Amniotic stem cell (primary cell): ENCODE measurements at places on chromosomes 5 and 9.

GRCh38 chr5:22354956-22355355, 498.2 kb downstream of the CDH12 start:
- no peak for DNase-seq

DNA sequence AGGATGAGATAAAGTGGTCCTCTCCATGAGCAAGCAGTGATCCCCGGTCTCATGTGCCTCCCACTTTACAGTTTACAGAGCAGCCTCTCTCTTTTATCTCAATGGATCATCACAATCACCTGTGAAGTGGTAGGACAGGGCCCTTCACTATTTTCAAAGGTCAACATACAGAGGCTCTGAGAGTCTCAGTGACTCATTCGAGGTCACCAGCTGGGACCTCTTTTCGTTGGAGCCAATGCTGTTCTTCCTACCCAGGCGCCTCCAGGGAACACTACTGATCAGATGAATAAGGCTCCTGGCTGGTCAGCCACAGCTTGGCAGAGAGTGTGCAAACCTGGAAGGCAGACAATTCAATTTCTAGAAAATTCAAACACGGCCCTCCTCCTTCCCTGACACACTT, 16.6 kb downstream of the GGTA1 start:
- DNase-seq, result no peak

DNA sequence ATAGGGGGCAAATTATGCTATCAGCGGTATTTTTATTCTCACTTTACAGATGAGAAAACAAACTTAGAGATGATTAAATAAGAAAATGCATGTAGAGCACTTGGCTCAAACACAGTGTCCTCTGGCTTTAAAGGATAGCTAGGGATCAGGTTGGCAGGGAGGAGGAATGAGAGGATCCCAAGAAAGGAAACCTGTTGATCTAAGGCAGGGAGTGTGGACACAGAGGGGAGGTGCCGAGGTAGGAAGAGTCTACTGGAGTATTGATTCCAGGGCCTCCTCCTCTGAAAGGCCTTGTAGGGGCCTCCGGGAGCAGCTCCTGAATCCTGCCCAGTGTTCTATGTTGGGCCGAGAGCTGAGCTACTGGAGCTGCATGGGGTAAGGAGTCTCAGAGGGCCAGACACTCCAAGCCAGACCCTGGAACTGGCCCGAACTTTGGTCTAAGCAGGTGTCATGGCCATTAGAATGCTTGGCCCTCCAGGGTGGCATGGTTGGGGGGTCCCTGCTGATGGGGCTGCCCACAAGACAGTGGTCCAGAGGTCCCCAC, 30.4 kb upstream of the TCF7 start:
- no peak for DNase-seq

GRCh38 chr5:126182971-126183695, 240.1 kb upstream of the GRAMD2B start:
- no peak for DNase-seq

DNA sequence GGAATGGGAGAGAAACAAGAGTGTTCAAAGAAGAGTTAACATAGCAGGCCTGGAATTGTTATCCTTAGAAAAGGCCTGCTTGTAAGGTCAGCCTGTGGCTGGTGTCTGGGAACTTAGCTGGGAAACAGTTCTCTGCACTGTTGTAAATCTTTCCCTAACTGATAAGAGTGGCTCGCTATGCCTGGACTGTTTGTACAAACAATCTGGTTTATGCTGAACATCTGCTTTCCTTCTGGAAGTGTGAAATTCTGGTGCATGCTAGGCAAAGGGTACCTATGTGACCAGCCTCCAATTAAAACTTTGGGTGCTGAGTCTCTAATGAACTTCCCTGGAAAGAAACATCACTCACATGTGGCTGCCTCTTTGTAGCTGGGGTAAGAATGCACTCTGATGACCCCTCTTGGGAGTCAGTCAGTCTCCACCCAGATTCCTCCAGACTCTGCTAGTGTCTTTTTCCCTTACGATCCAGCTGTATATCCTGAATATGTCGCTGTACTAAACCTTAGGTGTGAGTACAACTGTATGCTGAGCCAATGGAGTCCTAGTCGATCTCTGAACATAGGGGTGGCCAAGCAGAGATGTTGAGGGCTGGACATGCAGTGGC, 16.5 kb downstream of the SPARC start:
- no peak for DNase-seq

DNA sequence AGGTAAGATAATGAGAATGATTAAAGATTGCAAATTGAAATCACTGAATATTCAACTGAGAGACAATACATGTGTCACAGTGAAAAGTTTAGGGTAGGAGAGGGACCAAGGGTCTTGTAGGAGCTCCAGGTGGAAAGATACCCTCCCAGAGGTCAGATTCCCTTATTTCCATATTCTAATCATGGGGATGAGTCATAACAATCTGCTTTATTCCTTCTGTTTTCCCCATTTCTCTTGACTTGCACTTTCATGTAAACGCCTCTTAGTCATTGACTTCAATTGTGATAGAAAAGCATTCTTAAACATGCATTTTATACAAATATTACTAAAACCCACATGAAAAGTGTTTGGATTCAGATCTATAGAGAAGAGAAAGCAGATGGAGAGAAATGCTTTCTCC, 81.3 kb upstream of the CTSL start:
- DNase-seq, result no peak

- no peak for DNase-seq
Measured at GRCh38 chr5:139641116-139642080, 6.8 kb upstream of the CXXC5 start.

DNA sequence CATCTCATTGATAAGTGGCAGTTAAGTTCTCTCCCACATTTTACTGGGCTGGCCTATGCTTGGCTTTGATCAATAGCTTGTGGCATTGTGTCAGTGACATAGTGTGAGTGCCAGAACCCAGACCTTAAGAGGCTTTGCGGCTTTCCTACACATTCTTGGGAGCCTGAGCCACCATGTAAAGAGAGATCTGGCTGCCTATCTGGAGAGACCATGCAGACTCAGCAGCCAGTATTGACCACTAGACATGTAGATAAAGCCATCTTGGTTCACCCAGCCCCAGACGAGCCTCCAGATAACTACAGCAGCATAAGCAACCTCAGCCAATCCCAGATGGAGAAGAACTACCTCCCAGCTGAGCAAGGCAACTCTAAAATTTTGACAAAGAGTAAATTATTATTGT, 28.6 kb downstream of the C9orf153 start:
- DNase-seq, result no peak

GRCh38 chr5:172281346-172281745, 2.2 kb downstream of the UBTD2 start:
- no peak for DNase-seq

- no peak for DNase-seq
Measured at GRCh38 chr9:107386396-107386795, 103.2 kb downstream of the KLF4 start.

GRCh38 chr5:55096861-55097260, 5.6 kb upstream of the GZMA start:
- DNase-seq, result no peak

DNA sequence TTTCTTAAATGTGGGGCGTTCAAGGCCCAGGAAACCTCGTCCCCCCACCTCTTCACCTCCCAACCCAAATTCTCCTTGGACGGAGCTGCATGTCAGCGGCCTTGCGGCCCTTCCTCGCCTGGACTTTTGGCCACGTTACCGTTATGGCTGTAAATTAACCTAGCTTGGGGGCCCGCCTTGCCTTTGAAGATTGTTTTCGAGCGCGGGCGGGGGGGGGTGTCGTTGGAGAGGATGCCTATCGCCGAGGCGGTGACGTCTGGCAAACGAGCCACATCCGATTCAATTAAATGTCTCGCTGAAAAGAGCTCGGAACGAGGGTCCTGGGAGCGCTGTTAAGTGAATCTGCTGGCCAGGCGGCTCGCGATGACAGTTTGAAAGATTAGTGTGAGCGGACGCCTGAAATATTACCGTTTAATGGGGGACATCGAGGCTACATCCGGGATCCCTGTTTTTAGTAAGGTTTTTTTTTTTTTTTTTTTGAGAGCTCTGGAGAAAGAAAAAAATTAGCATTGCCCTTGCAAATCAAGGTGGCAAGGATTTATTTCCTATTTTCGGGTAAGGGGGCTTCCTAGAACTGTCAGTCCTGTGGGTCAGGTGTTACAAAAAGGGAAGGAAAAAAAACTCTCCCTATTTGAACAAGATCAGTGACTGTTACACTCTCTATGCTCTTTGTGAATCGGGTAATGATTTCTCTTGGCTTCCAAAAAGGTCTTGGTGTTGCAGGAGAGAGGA, 2.3 kb upstream of the NKX2-5 start:
- no peak for DNase-seq

GRCh38 chr5:166074582-166075481, 2216.6 kb upstream of the WWC1 start:
- DNase-seq, result no peak

DNA sequence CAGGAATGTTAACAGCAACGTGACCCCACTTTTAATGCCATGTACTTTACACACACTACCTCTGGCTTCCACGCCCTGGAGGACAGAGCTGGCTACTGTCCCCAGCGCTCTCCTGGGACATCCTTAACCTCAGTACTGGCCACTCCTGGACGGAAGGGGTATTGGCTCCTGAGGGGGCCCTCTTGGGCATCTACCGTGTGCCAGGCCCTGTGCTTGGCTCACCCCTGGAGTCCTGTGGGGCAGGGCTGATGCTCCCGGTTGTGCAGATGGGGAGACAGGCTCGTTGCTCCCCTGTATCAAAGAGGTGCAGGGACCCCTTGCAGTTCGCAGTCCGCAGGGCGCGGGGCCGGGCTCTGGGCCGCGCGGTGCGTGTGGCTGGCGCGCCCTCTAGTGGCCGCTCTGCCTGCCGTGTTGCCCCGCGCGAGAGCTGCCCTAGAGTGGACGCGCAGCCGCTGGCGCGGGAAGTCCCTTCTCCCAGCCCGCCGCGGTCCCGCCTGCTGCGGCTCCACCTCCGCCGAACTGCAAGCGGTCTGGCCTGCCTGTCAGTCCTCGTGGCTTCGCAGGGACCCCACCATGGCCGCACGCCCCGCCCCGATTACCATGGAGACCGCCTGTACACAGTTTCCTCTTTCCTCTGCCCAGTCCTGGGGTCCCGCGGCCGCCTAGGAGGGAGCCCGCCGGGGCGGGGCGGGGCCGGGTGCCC, at the start of gene WDR38:
WDR38 (plus strand) TSS at position 632 of the 703 bp plus-strand sequence. CDS start 72 bp downstream, outside the sequence.
- peak; percentile 46 for DNase-seq

GRCh38 chr5:139299486-139299885, 5.9 kb downstream of the MATR3 start:
- no peak for DNase-seq

DNA sequence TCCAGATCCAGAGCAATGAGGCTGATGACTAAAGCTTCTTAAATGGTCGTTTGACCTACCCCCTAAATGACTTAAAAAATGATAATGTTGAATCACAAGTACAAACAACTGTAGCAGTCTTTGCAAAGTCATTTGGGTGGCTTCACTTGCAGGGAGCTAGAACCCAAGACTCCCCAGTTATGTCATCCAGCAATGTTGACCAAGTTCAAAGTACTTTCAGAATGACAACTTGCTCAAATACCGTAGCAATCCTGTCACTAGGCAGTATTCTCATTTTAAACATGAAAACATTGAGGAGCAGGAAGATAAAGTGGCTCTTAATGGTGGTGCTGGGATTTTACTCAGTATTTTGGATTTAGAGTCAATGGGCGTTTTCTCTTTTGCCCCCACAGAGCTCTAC, 1217.0 kb upstream of the DMAC1 start:
- DNase-seq, result no peak

DNA sequence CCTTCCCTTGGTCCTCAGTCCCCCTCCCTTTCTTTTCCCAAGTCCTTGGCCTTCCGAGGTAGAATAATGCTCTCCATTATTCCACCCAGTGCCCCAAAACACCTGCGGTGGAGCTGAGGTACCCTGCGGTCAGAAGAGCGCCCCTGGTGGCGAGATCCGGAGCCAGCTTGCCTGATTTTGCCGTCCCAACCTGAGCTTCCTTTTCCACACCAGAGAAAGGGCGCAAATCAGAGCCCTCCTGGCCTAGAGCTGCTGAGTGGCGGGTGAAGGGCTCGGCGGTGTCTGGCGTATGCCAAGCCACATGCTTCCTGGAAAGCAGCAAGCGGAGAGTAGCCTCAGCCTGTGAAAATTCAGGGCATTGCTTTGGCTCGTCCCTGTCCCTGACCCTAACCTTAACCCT, 21.1 kb upstream of the CARTPT start:
- DNase-seq, result no peak

DNA sequence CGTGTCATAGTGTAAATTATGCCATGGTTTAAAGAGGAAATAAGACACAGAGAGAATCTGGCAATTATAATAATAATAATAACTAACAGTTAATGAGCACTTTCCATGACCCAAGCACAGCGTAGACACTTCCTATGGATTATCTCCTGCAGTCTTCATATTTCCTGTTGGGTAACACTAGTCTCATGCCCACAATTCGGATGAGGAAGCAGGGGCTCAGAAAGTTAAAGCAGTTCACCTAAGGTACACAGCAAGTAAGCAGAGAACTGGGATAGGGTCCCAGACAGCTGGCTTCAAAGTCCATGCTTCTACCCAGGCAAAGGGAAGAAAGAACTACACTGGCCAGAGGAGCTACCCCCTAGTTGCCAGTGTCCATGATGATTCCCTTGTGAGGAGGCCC, 27.9 kb upstream of the TGFBI start:
- no peak for DNase-seq

- no peak for DNase-seq
Measured at GRCh38 chr5:115461093-115461492, 83.5 kb downstream of the FEM1C start.

GRCh38 chr9:98916660-98917059, 27.0 kb upstream of the COL15A1 start:
- DNase-seq, result no peak

GRCh38 chr9:136117291-136117915, 1.3 kb downstream of the TMEM250 start:
- DNase-seq, result no peak

- no peak for DNase-seq
Measured at GRCh38 chr5:57307516-57307915, 133.7 kb downstream of the GPBP1 start.

DNA sequence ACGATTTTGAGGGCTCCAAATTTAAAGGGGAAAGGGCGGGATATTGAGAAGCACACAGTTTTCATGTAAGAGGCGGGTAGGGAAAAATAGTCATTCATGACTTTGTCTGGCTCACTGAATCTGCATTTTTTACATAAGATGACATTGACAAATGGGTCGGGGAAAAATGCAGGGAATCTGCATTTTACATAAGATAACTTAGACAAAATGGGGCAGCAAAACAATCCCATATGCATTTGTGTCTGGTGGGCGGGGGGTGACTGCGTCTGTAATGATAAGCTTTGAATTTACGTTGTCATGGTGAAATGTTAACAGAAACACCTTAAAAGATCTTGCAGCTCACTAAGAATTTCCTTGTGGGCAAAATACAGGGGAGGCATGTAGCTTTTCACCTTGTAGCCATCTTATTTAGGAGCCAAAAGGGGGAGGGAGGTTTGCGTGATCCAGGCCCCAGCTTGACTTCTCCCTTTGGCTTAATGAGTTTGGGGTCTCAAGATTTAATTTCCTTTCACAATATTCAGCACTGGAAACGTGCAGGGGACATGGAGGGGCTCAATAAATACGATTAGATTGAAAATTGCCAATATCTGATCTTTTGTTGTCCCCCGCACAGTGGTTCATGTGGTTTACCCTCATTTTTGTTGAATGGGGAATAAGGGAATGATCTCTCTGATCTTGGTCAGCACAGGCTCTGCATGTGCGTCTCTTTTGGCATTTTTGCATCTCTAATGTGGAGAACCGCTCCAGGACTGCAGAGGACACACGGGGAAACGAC, 41.1 kb upstream of the GADD45G start:
- no peak for DNase-seq
